ENCODE measurements at places on chromosomes 6 and 20. TPM values are rescaled to one million over a fixed set of nuclear protein-coding genes. Genes with fewer than 3 reads are reported as not detected.

The ATF6B gene
- polyA plus RNA-seq, result 40.3 TPM

The ABHD16B gene
- not detected for polyA plus RNA-seq

The HLA-DOB gene
- 1.9 TPM for polyA plus RNA-seq

The MEA1 gene
- polyA plus RNA-seq, result 149 TPM

The FBXO9 gene
- polyA plus RNA-seq, result 45.2 TPM

The CST1 gene
- polyA plus RNA-seq, result not detected

The PBX2 gene
- 34.6 TPM for polyA plus RNA-seq

The CLVS2 gene
- not detected for polyA plus RNA-seq

The APMAP gene
- 79.7 TPM for polyA plus RNA-seq

The ISM1 gene
- polyA plus RNA-seq, result 2.0 TPM

The TBP gene
- polyA plus RNA-seq, result 11.1 TPM

The GABBR1 gene
- polyA plus RNA-seq, result 12.7 TPM

GRCh38 chr20:7361321-7361720 lies 578.9 kb downstream of the HAO1 start:
- DNase-seq, result no peak
- no peaks in the 10 kb centered on the region for H3K36me3 ChIP-seq
- no peak overlapping the region for H3K27ac ChIP-seq
- no peaks in the 10 kb centered on the region for H3K4me1 ChIP-seq
- no peak overlapping the region for H3K4me3 ChIP-seq

- DNase-seq, result no peak
- H3K4me1 ChIP-seq, result no peaks in the 10 kb centered on the region
- no peak overlapping the region for H3K4me3 ChIP-seq
Observed at GRCh38 chr6:51049983-51050877, 231.6 kb downstream of the TFAP2B start.

DNA sequence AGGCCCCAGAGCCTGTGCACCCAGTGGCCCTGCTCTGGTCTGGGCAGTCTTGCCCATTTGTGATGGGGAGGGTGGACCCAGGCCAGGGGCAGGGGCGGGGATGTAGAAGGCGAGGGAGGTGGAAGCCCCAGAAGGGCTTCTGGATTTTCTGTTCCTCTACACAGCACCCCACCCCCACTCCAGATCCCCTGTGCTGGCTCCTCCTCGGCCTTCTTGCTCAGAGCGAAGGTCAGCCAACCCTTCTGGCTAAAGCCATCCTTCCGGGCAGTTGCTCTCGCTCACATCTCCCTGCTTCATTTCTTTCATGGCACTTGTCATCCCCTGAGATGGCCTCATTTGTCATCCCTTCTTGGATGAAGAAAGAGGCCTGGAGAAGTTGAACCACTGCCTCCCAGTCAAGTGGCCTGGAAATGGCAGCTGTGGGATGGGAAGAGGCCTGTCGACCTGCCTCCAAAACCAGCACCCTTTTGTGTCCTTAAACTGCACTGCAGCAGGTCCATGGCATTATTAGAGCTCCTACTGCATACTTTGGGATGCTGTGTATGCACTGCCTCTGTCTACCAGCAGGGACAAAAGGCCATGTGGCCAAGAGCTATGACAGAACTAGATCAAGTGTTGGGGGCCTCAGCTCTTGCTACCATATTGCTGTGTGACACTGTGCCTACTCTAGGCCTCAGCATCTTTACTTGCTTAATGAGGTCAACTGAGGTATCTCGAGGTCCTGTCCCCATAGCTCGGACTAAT lies 19.9 kb downstream of the PEDS1 start:
- DNase-seq, result no peak
- peaks cover 11% of the 10 kb centered on the region for H3K36me3 ChIP-seq

GRCh38 chr6:154127657-154128056 lies 88.6 kb downstream of the OPRM1 start:
- no peaks in the 10 kb centered on the region for H3K27me3 ChIP-seq
- no peak for DNase-seq
- H3K27ac ChIP-seq, result no peak overlapping the region
- H3K36me3 ChIP-seq, result no peaks in the 10 kb centered on the region
- H3K4me1 ChIP-seq, result no peaks in the 10 kb centered on the region

DNA sequence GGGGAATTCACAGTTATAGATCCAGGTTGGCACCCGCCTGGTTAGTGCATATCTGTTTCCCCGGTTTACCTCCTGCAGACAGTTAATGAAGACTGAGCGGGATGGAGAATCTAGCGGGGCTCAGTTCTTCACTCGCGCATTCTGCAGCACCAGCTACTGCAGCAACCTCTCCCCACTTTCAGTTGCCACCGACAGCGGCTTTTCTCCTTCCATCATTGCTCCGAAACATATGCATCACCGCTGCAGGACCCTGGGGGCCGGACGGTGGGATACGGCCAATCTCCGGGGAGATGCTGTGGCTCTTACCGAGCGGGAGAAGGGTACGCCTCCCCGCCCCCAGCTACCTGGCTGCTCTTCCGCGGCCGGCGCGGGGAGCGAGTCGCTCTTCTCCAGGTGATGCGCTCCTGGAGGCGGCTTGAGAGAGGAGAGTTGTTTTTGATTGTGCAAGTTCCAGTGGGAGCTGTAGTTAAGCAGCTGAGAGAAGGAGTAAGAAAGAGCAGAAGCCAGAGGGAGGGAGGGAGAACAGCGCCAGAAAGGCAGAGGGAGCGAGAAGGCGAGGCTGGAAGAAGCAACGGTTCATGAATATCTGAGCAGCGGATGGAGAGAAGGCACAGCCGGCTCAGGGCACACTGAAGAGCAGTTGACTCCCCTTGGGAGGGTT lies at the start of gene SGK1:
Gene SGK1 (minus strand): TSS at position 642 of the 661 bp plus-strand sequence. CDS start 652 bp downstream, outside the sequence.
- peak; percentile 63 for DNase-seq
- no peaks in the 10 kb centered on the region for H3K4me1 ChIP-seq
- no peak within 1 kb of the TSS for H3K27ac ChIP-seq
- H3K27me3 ChIP-seq, result peaks cover 2% of the 10 kb centered on the region

DNA sequence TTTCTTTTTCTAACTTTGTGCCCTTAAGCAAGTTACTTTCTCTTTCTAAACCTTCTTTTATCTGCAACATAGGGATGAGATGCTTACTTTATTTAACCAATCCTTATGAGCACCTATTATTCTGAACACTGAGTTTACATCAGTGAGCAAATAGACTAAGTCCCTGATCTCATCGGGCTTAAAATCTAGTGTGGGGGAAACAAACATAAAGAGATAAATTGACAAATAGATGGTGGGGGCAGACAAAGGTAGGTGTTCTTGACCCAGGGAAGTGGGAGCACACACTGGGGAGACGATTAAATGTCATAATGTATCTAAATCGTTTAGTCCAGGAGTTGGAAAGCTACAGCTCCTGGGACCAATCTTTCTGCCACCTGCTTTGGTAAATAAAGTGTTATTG lies 129.6 kb downstream of the TFAP2C start:
- no peak for DNase-seq
- H3K4me3 ChIP-seq, result no peak overlapping the region
- H3K27me3 ChIP-seq, result no peaks in the 10 kb centered on the region
- H3K4me1 ChIP-seq, result no peaks in the 10 kb centered on the region
- H3K36me3 ChIP-seq, result peaks cover 3% of the 10 kb centered on the region
- H3K27ac ChIP-seq, result no peak overlapping the region

GRCh38 chr6:125151700-125152099 lies 1.9 kb upstream of the TPD52L1 start:
- no peak overlapping the region for H3K4me3 ChIP-seq
- H3K36me3 ChIP-seq, result no peaks in the 10 kb centered on the region
- no peaks in the 10 kb centered on the region for H3K27me3 ChIP-seq
- no peaks in the 10 kb centered on the region for H3K4me1 ChIP-seq
- DNase-seq, result no peak

- no peaks in the 10 kb centered on the region for H3K27me3 ChIP-seq
- no peaks in the 10 kb centered on the region for H3K4me1 ChIP-seq
- no peak for DNase-seq
Observed at GRCh38 chr6:8218861-8219260, 116.5 kb upstream of the EEF1E1 start.

DNA sequence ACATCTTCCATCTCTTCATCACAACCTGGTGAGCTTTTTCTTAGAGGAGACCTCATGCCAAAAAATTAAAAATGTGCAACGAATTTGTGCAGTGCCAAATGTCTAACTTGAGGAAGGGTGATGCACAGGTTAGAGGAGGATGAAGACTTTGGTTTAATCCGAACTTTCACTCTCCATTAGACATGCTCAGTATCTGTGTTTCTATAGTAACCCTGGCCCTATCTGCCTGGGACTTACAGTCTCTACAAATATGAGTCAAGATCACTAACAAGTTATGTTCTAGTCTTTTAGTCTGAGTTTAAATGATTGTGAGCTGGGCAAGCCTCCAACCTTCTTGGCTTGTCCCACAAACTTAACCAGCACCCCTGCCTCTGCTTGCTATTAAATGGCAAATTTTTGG lies 377.0 kb downstream of the BMP2 start:
- no peaks in the 10 kb centered on the region for H3K4me1 ChIP-seq
- H3K27me3 ChIP-seq, result no peaks in the 10 kb centered on the region
- H3K4me3 ChIP-seq, result no peak overlapping the region
- DNase-seq, result no peak
- no peak overlapping the region for H3K27ac ChIP-seq
- no peaks in the 10 kb centered on the region for H3K36me3 ChIP-seq

DNA sequence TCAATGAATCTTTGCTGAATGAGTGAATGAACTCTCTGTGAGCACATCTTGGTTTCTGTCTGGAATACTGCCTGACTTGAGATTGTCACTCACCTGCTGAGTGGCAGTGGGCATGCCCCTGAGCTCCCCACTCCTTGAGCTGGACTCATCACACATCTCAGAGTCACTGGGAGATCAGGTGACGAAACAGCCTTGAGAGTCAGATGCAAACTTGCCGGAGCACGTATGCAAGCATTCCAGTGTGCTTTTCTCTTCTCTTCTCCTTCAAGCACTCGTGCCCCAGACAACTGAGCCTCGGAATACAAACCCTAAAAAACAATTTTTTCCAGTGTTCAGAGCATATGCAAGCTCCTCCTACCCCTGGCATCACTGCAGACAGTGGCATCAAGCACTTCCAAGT lies 9.4 kb upstream of the BMP7 start:
- H3K27ac ChIP-seq, result no peak overlapping the region
- peak; percentile 7 for DNase-seq
- H3K4me3 ChIP-seq, result no peak overlapping the region
- no peaks in the 10 kb centered on the region for H3K27me3 ChIP-seq

- H3K27me3 ChIP-seq, result no peaks in the 10 kb centered on the region
- H3K36me3 ChIP-seq, result no peaks in the 10 kb centered on the region
- H3K4me3 ChIP-seq, result no peak overlapping the region
- H3K4me1 ChIP-seq, result no peaks in the 10 kb centered on the region
- no peak overlapping the region for H3K27ac ChIP-seq
- no peak for DNase-seq
Observed at GRCh38 chr20:16711661-16712258, 18.1 kb upstream of the SNRPB2 start.

- H3K4me3 ChIP-seq, result no peak overlapping the region
- no peaks in the 10 kb centered on the region for H3K4me1 ChIP-seq
- DNase-seq, result peak; percentile 43
Observed at GRCh38 chr20:57501461-57502335, 23.2 kb downstream of the CTCFL start.

- H3K27me3 ChIP-seq, result no peaks in the 10 kb centered on the region
- H3K36me3 ChIP-seq, result no peaks in the 10 kb centered on the region
- H3K27ac ChIP-seq, result no peak overlapping the region
Observed at GRCh38 chr6:169388395-169389166, 134.9 kb upstream of the THBS2 start.

Data from kidney (tissue), 22 donors.